ENCODE measurements at places on chromosomes 1 and 21. TPM values are rescaled to one million over a fixed set of nuclear protein-coding genes. Genes with fewer than 3 reads are reported as not detected.

Gene TCP10L
- total RNA-seq, result not detected

Gene KCNC4
- total RNA-seq, result 0.86 TPM

Gene CADM3
- total RNA-seq, result 0.26 TPM

Gene RIMS3
- total RNA-seq, result 3.1 TPM

Gene OR2AK2
- total RNA-seq, result not detected

Gene ARTN
- not detected for total RNA-seq

Gene TBX19
- 0.50 TPM for total RNA-seq

Gene RTCA
- 43.2 TPM for total RNA-seq

Gene SMCP
- not detected for total RNA-seq

Gene ELAPOR1
- total RNA-seq, result 1.7 TPM

Gene MRPS6
- total RNA-seq, result 62.2 TPM

Gene APCS
- total RNA-seq, result not detected

Gene ARMH1
- not detected for total RNA-seq

Gene LRRC53
- not detected for total RNA-seq

Gene HTR6
- not detected for total RNA-seq

DNA sequence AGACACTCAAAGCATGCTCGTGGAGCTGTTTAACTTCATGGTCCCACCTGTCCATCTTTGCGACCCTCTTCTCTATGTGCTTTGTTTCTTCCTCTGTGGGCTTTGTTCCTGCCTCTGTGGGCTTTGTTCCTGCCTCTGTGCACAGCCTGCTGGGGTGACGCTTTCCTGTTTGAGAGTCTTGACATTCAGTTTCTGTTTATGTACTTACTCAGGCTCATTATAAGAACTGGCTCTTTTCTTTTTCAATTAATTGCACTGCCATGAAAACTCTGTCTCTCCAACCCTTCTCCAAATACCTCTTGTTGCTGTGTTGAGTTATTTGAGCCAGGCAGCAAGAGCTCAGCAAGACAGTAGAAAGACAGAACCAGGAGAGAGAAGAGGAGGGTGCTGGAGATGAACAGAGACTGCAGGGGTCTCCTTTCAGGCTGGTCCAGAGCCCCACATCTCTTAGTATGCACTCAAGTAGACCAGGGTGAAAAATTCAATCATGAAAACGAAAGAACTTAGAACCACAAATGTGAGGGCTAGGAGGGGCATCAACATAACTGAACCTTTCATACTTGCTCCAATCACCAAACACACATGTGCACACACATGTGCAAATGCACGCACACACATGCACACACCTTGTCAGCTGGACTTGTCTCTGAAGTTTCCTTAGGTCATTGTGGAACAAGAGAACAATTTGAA lies 88.3 kb upstream of the SGIP1 start:
- DNase-seq, result no peak

DNA sequence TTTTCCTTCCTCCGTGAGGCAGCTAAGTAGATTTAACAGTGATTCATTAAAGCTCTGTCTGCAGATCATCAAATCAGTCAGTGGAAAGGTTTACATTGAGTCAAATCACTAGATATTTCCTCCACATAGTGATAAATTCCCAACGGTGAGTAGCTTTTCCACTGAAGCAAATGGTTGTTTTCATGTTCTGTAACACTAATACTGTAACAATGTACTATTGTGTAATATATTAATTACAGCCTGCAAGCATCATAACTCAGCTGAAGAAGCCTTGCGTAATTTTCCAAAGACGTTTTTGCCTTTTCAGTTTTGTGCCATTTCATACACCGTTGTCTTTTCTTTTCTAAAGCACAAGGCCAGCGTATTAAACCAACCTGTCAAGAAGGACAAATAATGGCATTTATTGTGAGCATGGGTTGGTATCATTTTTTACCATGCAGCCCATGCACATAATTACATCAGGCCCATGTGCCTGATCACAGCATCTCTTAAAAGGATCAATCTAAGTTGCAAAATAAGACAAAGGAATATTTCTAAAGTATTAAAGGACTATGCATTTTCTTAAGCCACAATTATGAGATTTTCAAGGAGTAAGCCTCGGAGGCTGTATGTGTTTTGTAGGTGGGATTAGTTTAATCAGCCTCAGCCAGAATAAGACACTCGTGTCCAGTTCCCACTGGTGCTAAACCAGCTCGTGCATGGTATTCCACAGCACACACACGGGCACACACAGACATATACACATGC lies 16.7 kb upstream of the PDE9A start:
- DNase-seq, result peak; percentile 18

- DNase-seq, result no peak
Measured at GRCh38 chr1:221149111-221149510, 269.9 kb downstream of the HLX start.

DNA sequence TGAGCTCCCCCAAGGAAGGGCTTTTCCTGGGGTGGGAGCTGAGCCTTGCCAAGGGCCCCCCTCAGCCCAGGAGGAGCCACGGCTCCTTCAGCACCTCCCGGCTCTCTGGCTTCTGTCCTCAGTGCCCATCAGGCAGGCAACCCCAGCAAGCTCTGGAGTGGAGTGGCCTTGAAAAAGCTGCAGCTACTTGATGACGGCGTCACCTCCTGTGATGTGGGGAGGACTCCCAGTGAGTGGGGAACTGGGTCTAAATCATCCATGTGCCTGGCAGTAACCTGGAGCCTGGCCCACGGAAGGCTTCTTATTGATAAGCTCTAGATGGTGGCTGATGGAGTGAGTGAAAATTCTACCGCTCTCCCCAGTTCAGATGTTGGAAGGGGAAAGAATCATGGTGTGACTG lies 114.4 kb downstream of the TMEM53 start:
- DNase-seq, result no peak

DNA sequence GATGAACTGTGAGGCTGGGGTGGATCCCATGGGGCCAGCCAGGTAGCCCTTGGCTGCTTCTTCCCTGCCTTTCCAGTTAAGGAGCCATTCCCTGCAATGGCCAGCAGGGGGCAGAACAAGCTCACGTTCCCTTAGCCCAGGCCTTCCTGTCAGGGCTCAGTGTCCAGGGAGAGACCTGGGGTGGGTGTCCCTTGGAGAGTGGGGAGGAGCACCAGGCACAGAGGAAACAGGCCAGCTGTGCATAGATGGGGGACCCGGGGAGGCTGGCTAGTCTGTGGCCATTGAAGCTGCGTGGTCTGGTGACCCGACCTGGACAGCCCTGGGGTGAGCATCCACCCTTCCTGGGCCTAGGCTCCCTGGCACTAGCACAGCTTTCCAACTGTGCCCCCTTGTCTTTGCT lies 13.2 kb upstream of the EPS8L3 start:
- DNase-seq, result peak; percentile 75

DNA sequence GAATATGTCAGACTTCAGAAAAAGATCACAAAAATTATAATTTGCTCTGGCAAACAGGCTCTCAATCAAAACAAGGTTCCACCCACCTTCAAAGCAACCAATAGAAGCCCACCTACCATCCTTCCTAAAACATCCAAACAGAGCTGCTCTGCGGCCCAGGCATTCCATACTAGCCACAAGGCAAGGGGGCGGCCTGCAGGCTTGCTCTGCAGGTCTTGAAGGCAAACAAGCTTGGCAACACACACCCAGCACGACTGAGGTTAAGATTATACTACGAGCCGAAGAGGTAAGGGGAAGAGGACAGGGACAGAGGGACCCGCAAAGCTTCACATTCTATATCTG lies 207.3 kb downstream of the SLC45A1 start:
- no peak for DNase-seq

GRCh38 chr1:110746644-110747259 lies 72.0 kb upstream of the KCNA3 start:
- DNase-seq, result peak; percentile 58

GRCh38 chr1:239262538-239262937 lies 123.8 kb upstream of the CHRM3 start:
- DNase-seq, result no peak

DNA sequence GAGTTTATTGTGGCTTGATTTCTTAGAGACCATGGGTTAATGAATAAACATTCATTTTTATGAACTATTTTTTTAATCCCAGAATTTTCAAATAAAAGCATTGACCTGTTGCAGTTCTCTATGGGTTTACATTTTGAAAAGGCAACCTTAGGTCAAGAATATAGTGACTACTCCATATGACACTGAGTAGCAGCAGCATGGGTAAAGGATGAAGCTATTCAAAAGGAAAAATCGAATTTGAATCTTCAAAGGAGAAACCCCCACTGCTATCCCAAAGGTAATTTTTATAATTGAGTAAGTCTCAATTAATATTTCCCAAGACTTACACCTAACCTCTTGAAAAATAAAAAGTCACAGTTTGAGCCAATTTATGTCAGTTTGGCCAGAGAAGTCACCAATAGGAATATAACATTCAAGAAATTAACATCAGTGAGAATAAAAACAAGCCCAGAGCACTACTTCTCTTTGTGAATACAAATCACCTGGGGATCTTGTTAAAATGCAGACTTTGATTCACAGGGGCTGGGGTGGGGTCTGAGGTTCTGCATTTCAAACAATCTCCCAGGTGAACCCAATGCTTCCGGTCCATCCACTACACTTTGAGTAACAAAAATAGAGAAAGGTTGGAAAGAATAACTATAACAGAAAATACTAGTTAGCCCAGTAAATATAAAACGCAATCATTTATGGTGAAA lies 39.8 kb downstream of the USP1 start:
- DNase-seq, result no peak

GRCh38 chr1:22512873-22513272 lies 50.4 kb upstream of the EPHA8 start:
- no peak for DNase-seq

DNA sequence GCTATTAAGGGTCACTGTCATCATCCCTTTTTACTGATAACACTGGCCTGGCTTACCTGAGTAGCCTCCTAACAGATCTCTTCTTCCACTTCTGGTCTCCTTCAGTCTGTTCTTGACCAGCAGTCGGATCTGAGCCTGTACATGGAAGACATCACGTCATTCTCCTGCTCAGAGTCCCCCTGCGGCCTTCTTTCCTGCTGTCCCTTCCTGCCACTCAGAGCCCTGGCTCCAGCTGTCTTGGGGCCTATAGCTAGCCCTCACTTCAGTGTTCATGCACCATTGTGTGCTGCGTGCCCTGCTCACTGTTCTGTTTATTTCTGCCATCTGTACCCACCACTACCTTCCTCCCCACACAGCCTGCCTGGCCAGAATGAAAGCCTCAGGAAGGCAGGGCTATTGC lies 8.4 kb downstream of the ADARB1 start:
- no peak for DNase-seq

GRCh38 chr1:205061665-205062069 lies 18.7 kb downstream of the CNTN2 start:
- DNase-seq, result peak; percentile 83

GRCh38 chr1:78676347-78676982 lies 26.8 kb downstream of the IFI44 start:
- peak; percentile 57 for DNase-seq

DNA sequence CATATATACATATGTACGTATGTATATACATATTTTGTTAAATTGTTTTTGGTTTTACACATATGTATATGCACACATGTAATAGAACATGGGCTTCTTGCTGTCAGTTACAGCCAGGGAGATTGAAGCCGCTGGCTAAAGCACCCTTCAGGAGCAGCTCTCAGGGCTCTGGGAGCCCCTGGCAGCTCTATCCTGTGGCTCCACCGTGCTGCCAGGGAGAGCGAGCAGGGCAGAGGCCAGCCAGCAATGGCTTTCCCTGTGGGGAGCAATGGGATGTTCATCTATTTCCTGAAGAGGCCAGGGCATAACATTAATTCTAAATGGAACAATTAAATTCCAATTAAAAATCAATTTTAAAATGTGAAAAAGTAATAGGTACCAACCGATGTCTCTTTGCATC lies 102.9 kb downstream of the PSMG1 start:
- no peak for DNase-seq

DNA sequence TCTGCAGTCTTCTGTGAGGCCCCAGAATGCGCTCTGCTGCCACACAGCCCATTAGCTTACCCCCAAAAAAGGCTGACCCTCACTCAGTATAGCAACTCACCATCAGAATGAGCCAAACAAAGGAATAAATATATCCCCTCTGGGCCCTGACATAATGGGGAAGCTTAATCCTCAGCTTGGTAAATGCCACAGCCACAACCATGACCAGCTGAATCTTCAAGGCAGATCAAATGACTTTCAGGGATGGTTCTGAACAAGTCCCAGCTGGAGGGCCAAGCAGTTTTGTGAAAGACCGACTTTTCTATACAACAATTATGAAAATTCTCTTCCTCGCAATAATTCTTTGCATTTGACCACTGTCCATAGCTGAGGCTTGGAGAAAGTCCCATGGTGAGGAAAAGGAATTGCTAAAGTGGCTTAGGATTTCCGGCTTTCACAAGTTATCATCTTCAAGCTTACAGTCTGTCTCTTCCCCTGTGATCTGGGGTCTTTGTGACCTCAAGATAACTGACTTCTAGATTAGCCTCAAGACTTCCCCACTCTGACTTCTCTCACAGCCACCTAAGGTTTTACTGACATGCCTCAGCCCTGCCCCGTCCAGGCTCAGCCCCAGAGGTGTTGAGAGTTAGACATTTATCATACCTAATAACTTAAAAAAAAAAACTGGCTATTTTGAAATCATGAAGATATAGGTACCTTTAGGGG lies 47.8 kb upstream of the PBX1 start:
- no peak for DNase-seq

DNA sequence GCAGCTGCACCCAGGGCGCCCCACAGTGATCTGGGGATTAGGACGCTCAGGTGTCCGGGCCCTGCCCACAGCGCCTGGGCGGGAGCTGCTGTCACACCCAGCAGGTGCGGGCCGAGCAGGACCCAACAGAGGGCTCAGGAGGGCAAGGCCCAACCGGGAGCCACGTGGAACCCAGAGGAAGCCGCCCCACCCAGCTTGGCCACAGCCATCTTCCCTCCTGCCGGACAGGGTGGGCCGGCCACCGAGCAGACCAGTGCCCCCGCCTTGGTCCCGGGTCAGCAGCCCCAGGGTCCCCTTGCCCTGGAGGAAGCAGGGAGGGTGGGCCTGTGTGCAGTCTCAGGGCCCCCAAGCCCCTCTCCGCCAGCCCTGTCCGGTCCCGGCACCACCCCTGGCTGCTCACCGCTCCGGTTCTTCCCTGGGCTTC lies 6.3 kb upstream of the TTLL10 start:
- DNase-seq, result no peak

- DNase-seq, result no peak
Measured at GRCh38 chr21:45643021-45643980, at the start of gene PCBP3. TSS of gene PCBP3 (plus strand) at chr21:45643725. CDS start at chr21:45850086, 206,361 bp downstream.

- DNase-seq, result no peak
Measured at GRCh38 chr1:42923367-42924081, 35.1 kb downstream of the SLC2A1 start.

- DNase-seq, result peak; percentile 29
Measured at GRCh38 chr21:16002874-16003466, 273.2 kb downstream of the USP25 start.
